ENCODE measurements at places on chromosomes 12 and 14.

DNA sequence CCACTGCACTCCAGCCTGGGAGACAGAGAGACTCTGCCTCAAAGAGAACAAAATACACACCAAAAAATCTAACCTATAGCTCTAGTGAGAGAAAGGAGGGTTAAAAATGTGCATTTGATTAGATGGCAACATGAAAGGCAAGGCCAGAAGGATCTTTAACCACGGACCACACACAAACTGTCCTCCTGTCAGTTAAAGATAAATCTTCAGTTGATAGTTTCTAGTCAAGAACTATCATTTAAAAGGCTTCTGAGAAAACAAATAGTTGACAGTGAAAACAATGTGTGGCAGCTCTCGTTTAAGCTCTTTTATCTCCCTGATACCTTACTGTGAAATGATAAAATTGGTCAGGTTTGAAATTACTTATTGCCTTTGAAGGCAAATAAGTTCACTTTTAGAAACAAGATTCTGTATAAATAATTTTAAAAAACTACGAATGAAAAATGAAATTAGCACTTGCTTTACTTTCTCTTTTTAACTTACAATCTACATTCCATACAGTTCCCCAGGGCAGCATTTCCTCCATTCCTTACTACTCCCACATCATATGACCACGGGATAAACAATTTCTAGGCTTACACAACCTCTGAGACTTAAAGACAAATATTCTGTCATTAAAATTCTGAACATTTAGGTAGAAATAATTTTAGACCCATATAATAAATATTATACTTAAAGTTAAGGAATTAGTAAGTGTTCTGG is 71.4 kb upstream of the GNPNAT1 start:
- no peak for DNase-seq

GRCh38 chr12:48788524-48788853 is 400 bp downstream of the ADCY6 start:
- no peak for DNase-seq

- no peak for DNase-seq
These were observed 1.1 kb upstream of the AKT1 start for GRCh38 chr14:104796687-104797081.

- DNase-seq, result no peak
These were observed 15.2 kb upstream of the NAA30 start for GRCh38 chr14:57375156-57375555.

DNA sequence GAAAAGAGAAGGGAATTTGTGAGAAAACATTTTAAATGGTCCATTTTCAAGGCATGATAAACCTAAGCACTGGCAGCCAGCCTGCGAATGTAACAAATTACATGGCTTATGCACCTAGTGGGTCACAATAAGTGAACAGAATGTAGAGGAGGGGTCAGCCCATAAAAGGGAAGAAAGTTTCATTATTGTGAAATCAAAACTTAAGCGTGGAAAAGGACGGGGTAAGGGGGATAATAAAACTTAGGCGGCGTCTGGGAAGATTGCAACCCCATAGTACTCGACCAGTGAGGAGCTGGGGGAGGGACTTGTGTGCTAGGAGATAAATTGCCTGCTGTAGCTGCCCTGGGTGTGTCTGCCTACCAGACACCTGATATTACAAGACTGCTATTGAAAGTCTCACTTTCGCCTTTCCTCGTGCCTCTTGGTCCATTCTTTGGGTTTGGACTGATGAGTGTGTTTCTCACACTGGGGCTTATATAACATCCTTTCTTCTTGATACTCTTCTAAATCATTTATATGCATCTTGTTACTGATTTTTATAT is 40.6 kb downstream of the ZDHHC17 start:
- no peak for DNase-seq

DNA sequence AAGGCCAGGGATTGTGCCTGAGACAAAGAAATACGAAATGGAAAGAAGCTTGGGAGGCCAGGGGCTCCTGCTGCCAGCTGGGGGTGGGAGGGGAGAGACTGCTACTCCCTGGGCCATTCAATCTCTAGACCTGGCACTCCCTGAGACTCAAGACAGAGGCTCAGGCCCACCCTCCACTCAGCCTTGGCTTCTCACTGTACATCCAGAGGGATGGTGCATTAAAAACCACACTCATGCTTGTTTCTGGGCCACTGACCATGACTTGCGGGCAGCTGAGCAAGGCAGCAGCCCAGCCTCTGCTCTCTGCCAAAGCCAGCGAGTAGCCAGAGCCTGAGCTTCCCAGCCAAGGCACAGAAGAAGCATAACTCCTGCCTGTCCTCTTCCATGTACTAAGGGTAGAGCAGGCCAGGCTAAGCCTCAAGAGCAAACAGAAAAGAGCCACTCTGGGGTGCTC is 41.5 kb downstream of the PITPNM2 start:
- DNase-seq, result no peak

DNA sequence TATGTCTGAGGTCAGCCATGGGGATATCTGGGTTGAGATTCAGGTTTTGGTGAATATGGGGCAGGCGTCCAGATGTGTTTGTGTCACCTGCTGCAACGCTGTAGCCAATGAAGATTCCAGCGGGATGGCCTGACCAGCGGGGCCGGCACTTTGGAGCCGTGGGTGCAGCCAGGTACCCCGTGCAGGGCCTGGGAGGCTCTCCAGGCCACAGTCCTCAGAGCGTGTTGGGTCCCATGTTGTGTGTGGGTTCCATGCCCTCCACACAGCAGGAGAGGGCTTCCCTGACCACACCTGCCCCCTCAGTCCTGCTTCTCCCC is 2.8 kb upstream of the TEX22 start:
- DNase-seq, result no peak

GRCh38 chr12:113751513-113751912 is 214.6 kb downstream of the RBM19 start:
- no peak for DNase-seq

DNA sequence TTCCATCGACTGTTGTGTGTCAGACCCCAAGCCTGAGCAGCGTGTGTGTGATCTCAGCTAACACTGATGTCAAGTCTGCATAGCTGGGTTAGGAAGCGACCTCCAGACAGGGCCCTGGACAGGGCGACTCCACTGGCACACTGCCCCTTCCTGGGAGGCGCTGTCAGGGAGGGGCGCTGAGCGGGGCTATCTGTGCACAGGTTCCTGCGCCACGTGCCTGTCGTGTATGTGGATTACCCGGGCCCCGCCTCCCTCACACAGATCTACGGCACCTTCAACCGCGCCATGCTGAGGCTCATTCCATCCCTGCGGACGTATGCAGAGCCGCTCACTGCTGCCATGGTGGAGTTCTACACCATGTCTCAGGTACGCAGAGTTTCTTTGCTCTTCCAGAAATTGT is 53.9 kb downstream of the DYNC1H1 start:
- no peak for DNase-seq

GRCh38 chr14:24054324-24054641 is 2.5 kb downstream of the CARMIL3 start:
- no peak for DNase-seq

- no peak for DNase-seq
These were observed 2.5 kb upstream of the ZCCHC8 start for GRCh38 chr12:122503147-122503751.

GRCh38 chr14:25537846-25538455 is 488.0 kb upstream of the STXBP6 start:
- no peak for DNase-seq

DNA sequence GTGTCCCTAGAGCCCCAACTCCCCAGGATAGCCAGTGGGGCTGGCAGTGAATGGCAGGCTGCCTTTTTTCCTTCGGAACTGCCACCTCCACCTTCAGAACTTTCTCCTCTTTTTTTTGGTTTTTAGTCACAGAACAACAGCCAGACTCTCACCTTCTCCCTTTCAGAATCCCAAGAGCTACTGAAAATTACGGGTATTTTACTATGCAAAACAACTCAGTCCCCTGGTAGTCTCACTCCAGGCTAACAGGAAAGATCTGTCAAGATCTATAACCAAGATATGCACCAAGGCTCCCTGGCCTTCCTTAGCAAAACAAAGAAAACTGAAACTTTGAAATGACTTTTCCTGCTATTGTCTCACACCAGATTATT is 12.5 kb downstream of the PLEKHG6 start:
- DNase-seq, result no peak

DNA sequence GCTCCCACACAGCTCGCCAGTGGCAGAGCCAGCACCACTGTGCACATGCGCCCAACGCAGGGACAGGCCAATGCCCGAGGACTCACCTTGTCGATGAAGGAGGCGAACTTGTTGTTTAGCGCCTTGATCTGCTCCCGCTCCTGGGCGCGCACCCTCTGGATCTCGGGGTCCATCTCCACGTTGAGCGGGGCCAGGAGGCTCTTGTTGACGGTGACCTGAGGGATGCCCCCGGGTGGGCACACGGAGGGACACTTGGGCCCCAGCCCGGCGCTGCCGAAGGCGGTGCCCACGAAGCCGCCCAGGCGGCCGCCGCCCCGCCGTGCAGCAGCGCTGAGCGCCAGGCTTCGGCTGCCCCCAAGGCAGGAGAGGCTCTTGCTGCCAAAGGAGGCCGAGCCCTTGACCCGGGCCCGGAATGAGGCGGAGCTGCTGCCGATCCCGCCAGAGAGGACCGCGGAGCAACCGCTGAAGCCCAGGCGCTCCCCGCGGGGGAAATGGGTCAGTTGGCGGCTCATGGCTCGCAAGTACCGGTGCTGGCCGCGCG is at the start of gene KRT72:
Gene KRT72, minus strand, starts transcription at position 523 of the 541 bp plus-strand sequence. Its CDS starts 11 bp downstream, at position 512.
- no peak for DNase-seq

DNA sequence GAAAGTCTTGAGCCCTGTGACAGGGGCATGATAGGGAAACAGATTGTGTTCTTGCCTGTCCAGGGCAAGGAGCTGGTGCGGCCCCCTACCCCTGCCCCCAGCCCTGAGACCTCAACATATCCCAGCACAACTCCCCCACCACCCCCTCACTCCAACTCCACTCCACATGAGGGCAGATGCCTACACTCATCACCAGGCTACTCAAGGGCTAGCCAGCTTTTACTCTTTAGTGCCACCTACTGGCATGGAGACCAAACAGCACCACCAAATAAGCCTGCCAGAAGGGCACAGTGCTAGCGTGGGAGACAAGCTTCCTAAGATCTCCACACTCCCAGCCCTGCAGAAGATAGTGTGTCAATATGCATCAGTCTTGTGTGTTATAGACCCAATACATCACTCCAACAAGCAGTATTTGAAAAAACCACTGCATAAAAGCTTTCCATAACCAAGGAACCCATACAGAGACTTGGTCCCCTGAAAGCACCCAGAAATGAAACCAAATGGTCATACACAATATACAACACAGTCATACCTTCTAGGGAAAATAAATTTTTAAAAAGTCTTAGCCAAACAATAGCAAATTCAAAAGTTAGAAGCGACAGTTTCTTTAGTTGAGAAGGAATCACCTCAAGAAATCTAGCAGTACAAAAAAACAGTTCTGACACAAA is 154.4 kb downstream of the KCNK10 start:
- DNase-seq, result no peak

DNA sequence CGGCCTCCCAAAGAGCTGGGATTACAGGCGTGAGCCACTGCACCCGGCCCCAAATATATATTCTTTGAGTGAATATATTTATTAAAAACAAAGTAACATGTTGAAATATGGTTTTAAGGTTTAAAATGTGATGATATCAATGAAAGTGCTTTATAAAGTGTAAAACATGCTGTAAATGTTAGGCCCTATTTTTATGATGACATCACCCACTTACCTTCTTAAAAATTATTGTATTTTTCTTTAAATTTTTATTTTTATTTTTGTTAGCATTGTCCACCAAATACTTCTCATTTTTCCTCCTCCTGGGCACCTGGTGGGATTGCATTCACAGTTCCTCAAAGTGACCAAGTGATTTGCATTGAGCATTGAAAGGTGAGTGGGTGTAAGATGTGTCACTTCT is 152.6 kb upstream of the TBX3 start:
- no peak for DNase-seq

- DNase-seq, result no peak
These were observed 55.0 kb downstream of the TMX1 start for GRCh38 chr14:51294951-51295525.

DNA sequence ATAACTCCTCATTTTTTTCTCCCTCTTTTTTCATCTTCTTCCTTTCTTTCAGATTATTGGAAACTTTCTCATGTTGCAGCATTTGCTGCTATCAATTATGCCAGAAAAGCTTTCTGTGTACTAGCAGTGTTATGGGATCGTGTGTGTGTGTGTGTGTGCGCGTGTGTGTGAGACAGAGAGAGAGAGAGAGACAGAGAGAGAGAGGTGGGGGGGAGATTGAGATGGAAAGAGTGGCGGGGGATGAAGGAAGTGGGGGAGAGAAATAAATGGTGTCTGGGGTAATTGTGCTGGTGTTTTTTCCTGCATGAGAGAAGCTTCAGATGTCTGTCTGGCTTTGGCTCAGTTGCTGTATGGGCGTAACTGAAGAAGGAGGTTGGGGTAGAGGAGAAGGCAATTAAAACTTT is 268.9 kb downstream of the RAD51B start:
- DNase-seq, result no peak

DNA sequence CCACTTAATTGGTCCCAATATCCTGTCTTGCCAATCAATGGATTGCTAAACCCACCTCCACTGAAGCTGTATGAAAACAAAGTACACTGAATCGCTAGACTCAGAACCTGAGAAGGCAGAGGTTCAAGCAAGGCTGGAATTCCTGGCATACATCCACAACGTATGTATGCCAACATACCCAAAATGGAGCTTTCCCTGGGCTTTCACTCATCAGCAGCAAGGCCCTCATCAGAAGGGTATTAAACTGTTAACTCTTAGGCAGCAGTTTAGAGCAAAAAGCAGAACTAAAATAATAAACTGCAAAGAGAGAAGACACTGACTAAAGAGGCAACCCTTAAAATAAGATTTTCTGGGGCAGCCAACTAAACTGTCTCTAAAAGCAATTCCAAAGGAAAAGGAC is 13.6 kb downstream of the MED13L start:
- DNase-seq, result no peak

DNA sequence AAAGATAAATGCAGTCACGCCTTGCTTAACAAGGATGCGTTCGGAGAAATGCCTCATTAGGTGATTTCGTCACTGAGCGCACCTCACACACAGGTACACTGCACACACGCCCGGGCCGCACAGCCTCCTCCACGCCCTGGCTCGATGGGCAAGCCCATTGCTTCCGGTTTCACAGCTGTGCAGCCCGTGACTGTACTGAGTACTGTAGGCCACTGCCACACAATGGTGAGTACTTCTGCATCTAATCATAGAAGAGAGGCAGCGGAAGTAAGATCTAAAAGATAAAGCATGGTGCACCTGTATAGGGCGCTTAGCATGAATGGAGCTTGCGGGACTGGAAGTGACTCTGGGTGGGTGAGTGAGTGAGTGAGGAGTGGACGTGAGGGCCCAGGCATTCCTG is 4.3 kb downstream of the RIMBP2 start:
- DNase-seq, result no peak

DNA sequence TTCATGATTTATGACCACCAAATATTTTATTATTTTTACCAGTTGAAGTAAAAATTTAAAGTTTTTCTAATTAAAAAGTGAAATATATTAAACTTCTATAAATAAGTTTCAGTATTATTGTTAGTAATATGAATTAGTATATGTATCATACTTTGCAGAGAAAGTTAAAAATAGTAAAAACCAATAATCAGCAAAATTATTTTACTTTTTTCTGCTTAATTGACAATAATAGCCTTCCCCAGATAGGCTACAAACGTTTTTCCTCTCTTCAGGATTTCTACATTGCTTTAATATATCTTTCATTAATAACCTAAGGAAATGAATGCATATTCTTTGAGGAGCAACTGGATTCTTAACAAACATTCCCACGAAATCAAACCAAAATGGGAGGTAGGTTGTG is 543.5 kb downstream of the ETNK1 start:
- DNase-seq, result no peak

- no peak for DNase-seq
These were observed 104.7 kb upstream of the IFNG-AS1 start for GRCh38 chr12:67884596-67884995.

- DNase-seq, result no peak
These were observed 25.9 kb upstream of the DHRS2 start for GRCh38 chr14:23610090-23610814.

Measured in cortex of kidney (tissue), 1 donor.